ENCODE measurements at places on chromosomes 12 and 14.

DNA sequence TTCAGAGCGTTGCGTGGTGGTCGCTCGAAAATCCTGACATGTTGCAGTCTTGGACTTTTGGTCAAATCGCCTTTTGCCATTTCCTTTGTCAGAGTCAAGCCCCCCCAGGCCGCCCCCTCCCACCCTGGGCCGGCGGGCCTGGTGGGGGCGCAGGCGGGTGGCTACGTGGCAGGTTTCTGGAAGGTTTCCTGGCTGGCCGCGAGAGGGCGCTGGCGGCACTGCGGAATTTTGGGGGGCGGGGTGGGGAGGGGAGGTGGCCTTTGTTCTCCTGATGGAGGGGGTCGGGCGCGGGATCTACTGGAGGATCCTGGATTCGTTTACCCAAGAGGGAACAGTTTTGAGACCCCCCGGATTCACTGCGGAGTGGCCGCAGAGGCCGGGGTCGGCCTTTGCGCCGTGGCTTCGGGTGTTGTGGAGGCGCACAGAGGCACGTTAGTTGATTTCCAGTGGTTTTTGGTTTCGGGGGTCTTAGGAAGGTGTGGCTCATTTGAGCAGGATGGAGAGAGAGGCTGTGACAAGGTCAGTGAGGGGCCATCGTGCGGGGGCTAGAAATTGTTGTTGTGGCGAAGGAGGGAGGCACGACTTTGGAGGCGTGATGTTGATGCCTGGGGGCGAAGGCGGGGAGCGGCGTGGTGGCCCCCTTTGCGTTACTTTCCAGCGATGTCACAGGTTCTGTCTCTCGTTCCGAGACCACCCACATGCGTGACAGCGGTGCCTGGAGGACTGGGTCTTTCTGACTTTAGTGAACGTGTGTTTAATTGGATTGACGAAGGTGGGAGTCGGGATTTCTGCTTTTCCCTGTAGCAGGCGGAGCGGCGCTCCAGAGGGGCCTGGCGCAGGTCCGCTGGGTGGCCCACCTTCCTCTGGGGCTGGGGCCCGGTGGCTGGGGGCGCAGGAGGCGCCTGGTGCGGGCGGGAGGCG lies 1.4 kb downstream of the MEG3 start:
- no peak for DNase-seq

- no peak for DNase-seq
Observed at GRCh38 chr12:95790917-95791849, 619 bp upstream of the NTN4 start.

GRCh38 chr12:104333692-104334255 lies 30.2 kb downstream of the EID3 start:
- DNase-seq: no peak

GRCh38 chr12:66239295-66239694 lies 50.3 kb downstream of the IRAK3 start:
- peak; percentile 10 for DNase-seq

DNA sequence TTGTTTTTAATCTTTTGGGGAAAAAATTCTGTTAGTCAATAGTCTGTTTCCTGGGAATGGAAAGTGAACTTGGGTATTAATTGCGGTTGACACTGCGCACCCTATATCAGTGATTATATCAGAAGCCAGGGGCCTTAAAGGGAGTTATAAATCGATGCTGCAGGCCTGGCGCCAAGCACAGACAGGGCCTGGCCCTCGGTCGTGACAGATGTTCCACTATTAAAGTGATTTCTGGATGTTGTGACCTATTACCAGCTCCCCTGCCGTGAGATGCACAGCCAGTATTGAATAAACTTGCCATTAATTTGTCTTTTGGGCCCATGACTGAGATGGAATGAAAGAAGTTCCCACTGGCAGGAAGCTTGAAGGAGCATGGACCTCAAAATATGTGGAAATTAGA lies 45.1 kb upstream of the KITLG start:
- DNase-seq: no peak

DNA sequence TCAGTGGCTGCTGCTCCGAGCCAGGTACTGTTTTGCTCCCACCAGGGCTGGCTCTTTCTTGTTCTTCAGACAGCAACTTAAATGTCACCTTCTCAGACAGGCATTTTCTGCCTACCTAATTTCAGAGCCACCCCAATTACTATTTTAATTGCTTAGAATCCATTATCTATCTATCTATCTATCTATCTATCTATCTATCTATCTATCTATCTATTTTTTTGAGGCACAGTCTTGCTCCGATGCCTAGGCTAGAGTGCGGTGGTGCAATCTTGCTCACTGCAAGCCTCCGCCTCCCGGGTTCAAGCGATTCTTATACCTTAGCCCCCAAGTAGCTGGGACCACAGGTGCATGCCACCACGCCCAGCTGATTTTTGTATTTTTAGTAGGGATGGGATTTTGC lies 58.5 kb downstream of the SPPL3 start:
- DNase-seq: no peak
